CD4-positive, alpha-beta T cell treated with Interleukin-17A for 4 hours (primary cell): ENCODE measurements at places on chromosomes 1 and 21.

DNA sequence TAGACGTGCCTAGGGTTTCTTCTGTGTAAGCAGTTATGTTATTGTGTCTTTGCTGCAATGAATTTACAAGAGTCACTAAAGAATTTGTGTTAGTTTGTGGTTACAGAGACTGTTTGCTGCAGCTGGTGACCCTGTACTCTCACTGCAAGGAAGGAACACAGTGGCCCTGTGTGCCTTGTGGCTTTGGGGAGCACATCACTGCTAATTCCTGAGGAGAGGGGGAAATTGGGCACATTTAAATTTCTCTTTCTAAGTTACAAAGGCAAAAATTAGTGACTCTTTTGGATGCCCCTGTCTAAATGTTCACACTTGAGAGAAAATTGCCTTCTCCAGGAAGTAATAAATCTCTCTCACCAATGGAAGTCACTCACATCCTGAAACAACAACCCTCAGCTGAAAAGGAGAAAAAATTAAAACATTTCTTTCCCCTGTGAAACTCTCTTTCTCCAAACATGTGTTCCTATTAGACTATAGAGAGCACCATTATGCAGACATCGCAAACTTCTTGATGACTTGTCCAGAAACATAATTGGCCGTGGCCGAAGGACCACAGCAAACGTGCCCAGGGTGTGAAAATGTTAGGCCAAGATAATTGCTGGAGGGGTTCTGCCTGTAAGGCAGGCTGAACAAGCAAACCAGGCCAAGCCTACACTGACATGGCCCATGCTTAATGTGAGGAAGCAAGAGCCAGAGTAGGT is 32.3 kb upstream of the SPAG17 start:
- no peak for DNase-seq

DNA sequence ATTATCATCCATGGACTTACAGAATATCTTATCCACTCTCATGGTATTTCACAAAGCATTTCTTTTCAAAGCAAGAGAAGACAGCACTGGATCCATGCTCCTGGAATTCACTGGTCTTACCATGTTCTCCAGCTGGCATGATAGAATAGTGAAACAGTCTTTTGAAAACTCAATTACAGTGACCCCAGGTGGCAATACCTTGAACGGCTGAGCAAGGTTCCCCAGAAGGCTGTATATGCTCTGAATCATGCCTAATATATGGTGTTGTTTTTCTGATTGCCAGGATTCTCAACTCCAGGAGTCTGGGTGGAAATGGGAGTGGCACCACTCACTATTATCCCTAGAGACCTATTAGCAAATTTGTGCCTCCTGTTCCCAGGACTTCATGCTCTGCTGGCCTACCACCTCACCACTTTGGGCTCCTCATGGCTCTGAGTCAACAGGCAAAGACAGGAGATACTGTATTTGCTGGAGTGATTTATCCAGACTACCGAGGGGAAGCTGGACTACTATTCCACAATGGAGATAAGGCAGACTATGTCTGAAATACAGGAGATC is 87.6 kb downstream of the CATSPERE start:
- no peak for DNase-seq

DNA sequence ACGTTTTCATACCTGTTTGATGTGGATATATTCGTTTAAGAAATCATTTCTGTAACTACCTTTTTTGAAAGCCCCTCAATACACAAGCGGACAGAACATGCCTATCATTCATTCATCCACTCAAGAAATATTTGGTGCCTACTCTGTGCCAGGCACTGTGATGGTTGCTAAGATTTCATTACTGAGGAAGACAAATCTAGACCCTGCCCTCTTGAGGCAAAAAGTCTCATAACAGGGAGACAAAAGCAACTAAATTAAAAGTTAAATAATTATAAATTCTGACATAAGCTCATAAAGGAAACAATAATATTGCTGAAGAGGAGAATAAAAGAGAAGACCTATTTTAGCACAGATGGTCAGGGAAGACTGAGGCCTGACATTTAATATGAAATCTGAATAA is 203.5 kb upstream of the ZNHIT6 start:
- no peak for DNase-seq

DNA sequence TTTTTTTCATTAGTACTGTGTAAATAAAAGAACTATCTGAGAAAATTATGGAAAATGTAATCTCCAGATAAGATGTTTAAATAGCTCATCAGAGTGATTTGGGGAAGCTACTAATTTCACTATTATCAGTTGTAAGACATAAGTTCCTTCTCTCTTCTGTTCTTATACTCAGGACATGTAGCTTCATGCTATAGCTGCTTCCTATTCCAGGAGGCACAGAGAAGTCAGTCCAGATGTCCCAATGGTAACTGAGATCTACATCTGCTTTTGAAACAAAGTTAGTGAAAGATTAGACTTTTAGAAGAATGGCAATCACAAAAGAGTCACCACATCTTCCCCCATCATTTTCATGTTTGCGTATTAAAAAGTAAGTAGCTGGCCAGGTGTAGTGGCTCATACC is 5.6 kb downstream of the MAP3K21 start:
- no peak for DNase-seq

DNA sequence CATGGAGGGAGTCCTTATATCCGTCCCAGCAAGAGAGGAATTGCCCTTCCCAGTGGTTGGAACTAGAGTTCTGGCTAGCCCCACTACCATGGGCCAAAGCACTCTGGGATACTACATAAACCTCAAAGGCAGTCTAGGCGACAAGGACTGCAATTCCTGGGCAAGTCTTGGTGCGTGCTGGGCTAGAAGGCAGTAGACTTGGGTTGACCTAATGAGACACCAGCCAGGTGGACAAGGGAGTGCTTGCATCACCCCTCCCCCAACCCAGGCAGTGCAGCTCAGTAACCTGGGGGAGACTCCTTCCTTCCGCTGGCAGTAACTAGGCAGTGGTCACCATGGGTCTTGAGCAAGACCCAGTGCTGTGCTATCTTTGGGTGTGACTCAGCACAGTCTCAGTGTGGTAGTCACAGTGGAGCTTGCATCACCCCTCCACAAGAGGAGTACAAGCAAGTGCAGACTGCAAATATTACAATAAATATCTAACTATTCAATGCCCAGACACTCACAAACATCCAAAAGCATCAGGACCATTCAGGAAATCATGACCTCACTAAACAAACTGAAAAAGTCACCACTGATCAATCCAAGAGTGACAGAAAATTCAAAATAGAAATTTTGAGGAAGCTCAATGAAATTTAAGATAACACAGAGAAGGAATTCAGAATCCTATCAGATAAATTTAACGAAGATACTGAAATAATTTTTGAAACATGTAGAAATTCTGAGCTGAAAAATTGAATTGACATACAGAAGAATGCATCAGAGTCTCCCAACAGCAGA is 84.7 kb upstream of the LYPLAL1 start:
- no peak for DNase-seq

GRCh38 chr1:218498056-218498938 is 153.2 kb downstream of the TGFB2 start:
- DNase-seq = no peak

- DNase-seq = no peak
These were observed 106.8 kb downstream of the CRYAA start for GRCh38 chr21:43275421-43276211.

- no peak for DNase-seq
These were observed 1.2 kb downstream of the CCNL2 start for GRCh38 chr1:1397839-1398523.

DNA sequence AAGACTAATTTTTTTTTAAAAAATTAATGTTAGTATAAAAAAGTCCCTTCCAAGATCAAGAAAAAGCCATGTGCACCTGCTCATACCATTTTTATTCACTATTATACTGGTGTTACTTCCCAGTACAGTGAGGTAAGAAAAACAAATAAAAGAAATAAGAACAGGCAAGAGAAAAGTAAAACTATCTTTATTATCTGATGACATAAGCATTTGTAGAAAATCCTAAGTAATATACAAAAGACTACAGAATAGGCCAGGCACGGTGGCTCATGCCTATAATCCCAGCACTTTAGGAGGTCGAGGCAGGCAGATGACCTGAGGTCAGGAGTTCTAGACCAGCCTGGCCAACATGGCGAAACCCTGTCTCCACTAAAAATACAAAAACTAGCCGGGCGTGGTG is 65.3 kb downstream of the SRSF11 start:
- DNase-seq = no peak

DNA sequence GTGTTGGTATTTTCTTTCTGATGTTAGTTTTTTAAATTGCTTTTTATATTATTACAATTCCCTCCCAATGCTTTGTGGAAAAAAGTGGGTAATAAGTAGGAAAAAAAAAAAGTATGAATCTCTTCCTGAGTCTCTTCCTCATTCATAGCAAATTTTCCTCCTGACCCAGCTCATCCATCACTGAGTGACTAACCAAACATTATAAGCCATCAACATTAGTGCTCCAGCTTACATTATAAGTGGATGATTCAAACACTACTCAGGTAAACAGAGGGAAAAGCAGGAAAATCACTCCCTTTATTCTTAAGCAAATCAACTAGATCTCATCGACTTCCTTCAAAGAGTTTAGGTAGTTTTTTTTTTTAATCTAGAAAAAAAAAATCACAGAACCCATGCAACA is 15.4 kb upstream of the SAMD13 start:
- no peak for DNase-seq

GRCh38 chr21:41956926-41957729 is 3.3 kb upstream of the C2CD2 start:
- no peak for DNase-seq
